A673 (cell line): ENCODE measurements at places on chromosomes 7 and 10. TPM values are rescaled to one million over a fixed set of nuclear protein-coding genes. Genes with fewer than 3 reads are reported as not detected.

DNA sequence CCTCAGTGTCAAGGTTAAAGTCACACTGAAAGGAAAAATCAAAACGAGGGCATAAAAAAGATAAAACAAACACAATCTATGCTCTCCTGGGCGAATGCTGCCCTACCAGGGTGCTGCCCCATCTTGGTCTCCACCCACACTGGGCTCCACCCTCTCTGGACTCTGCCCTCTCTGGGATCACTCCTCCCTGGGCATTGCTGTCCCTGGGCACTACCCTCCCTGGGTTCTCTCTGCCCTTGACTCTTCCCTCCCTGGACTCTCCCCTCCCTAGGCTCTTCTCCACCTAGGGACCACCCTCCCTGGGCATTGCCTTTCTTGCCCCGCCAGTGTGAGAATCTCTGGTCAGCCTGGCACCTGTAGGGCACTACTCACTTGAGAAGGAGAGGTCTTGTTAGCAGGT lies 8.6 kb downstream of the GDF2 start:
- H3K36me3 ChIP-seq, result no peaks in the 10 kb centered on the region
- no peak overlapping the region for H3K4me3 ChIP-seq
- no peaks in the 10 kb centered on the region for H3K27me3 ChIP-seq
- no peaks in the 10 kb centered on the region for H3K4me1 ChIP-seq

TAS2R41 gene
- total RNA-seq, result not detected in 2 replicates

GIMAP1 gene
- total RNA-seq, result not detected in 2 replicates

ARMC3 gene
- total RNA-seq, result not detected in 2 replicates

- H3K36me3 ChIP-seq, result no peaks in the 10 kb centered on the region
- no peak overlapping the region for H3K4me3 ChIP-seq
- DNase-seq, result no peak
Observed at GRCh38 chr7:76233538-76234281, 32.0 kb downstream of the SRRM3 start.

KCP gene
- total RNA-seq, result not detected in 2 replicates

DNA sequence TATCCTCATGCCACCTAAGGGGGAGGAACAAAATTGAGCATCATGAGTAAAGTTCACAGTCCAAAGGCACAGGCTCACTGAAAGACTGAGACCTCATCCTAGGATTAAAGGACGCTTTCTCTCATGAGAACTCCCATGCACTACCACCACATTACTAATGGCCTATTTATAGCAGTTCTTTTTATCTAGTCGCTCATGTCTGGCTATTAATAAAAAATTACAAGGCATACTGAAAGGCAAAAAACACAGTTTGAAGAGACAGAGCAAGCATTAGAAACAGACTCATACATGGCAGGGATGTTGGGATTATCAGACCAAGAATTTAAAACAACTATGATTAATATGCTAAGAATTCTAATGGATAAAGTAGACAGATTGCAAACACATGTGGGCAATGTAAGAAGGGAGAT lies 46.0 kb upstream of the CDK13 start:
- H3K27ac ChIP-seq, result no peak overlapping the region
- H3K4me1 ChIP-seq, result peaks cover 3% of the 10 kb centered on the region
- no peaks in the 10 kb centered on the region for H3K27me3 ChIP-seq
- DNase-seq, result no peak
- H3K36me3 ChIP-seq, result no peaks in the 10 kb centered on the region

FRMPD2 gene
- total RNA-seq, result not detected in 2 replicates

KLF14 gene
- total RNA-seq, result not detected in 2 replicates

TRPV5 gene
- not detected in 2 replicates for total RNA-seq

ETV1 gene
- total RNA-seq, result 60.1 and 84.1 TPM in 2 replicates

DNA sequence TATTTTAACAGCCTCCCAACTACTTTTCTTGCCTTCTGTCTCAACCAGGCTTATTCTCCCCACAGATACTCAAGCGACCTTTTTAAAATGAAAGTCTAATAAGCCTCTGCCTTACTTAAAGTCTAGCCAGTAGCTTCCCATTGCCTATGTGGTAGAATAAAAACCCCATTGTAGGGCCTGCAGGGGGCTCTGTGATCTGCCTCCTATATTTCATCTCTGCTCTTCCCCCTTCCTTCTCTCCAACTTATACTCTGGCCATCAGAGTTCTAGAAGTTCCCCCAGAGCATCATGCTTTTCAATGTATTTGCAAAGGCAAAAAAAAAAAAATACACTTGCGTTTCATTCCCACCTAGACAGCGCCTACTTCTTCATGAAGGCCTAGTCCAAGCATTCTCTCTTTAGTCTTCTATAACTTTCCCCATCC lies 167.7 kb upstream of the ADO start:
- H3K27ac ChIP-seq, result no peak overlapping the region
- no peaks in the 10 kb centered on the region for H3K36me3 ChIP-seq
- no peak overlapping the region for H3K4me3 ChIP-seq

DNA sequence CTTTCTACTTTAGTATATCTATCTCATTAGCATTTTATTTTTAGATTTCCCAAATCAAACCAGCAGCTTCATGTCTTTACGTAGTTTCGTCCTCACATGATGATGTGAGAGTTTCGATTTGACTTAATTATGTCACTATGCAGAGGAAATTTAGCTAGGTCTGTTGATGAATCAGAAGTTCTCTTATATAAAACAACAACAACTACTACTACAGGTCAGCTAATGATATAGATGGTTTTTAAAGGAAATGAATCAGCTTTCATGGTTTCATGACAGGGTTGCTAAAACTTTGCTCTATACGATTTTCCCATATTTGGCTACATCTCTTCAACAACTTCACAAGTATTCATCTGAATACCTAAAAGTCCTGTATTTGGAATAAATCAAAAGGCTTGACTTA lies 28.6 kb downstream of the JAZF1 start:
- H3K4me3 ChIP-seq, result no peak overlapping the region
- no peak for DNase-seq
- no peaks in the 10 kb centered on the region for H3K27me3 ChIP-seq
- H3K27ac ChIP-seq, result no peak overlapping the region

CYP2C19 gene
- 0.17 TPM in 1 of 2 replicates, not detected in the other for total RNA-seq

DNA sequence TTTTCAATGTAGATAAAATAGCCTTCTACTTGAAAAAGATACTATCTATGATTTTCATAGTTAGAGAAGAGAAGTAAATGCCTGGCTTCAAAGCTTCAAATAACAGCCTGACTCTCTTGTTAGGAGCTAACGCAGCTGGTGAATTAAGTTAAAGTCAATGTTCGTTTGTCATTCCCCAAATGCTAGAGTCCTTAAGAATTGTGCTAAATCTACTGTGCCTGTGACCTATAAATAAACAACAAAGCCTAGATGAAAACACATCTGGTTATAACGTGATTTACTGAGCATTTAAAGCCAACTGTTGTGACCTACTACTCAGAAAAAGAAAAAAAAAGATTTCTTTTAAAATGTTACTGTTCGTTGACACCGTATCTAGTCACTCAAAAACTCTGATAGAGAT lies 134.7 kb downstream of the POLR1F start:
- no peak overlapping the region for H3K27ac ChIP-seq
- no peaks in the 10 kb centered on the region for H3K4me1 ChIP-seq
- H3K4me3 ChIP-seq, result no peak overlapping the region
- no peak for DNase-seq

DNA sequence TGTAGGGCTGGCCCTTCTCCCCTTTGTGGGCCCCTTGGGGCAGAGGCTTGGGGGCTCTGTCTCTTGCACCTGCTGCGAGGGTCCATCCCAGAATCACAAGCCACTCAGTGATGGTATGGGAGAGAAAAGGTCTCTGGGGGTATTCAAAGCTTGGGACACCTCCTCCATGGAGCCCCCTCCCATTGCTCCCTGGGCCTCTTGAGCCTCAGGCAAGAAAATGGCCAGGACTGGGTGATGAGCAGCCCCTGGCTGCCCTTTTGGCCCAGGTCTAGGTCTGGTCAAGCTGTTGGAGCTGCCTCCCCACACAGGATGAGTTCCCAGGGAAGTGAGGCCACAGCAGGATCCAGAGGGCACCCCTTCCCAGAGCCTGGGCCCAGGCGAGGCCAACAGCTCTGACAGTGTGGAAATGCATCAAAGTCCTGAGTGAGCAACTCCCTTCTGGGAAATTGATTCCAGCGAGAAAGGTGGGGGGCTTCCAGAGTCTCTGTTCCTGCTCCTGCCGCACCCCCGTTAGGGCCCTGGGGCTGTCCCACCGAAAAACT lies 3.4 kb upstream of the MYL7 start:
- H3K27me3 ChIP-seq, result no peaks in the 10 kb centered on the region
- no peak for DNase-seq
- no peak overlapping the region for H3K27ac ChIP-seq

DNA sequence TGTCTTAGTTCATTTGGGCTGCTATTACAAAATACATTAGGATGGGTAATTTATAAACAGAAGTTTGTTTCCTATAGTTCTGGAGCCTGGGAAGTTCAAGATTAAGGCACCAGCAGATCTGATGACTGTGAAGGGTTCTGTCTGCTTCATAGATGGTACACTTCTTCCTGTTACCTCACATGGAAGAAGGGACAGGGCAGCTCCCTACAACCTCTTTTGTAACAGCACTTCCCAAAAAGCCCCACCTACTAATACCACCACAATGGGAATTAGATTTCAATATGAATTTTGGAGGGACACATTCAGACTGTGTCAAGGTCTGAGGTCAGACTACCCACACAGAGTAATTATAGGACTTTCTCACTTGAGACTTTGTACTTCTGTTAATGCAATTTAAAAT lies 260.3 kb downstream of the ARHGAP12 start:
- H3K27ac ChIP-seq, result no peak overlapping the region
- H3K36me3 ChIP-seq, result no peaks in the 10 kb centered on the region
- DNase-seq, result no peak
- H3K4me1 ChIP-seq, result peaks cover 11% of the 10 kb centered on the region
- H3K4me3 ChIP-seq, result no peak overlapping the region
- no peaks in the 10 kb centered on the region for H3K27me3 ChIP-seq

DNA sequence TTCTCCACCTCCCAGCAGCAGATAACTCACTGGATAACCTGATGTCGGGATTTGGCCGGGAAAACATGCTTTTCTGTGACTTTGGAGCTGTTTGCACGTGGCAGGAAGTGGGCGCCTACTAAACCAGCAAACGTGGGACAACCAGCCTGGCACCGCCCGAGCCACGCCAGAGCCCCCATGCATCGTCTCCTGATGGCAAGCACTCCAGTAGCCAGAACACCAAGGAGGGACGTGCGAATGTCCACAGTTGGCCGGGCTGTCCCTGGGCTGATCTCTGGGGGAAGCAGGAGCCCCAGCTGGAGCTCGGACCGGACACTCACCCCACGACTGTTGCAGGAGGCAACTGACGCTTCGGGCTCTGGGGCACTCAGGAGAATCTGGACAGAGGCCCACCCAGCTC lies 7.1 kb downstream of the ADGRA1 start:
- peaks cover 3% of the 10 kb centered on the region for H3K27me3 ChIP-seq
- H3K27ac ChIP-seq, result no peak overlapping the region
- no peak overlapping the region for H3K4me3 ChIP-seq
- no peaks in the 10 kb centered on the region for H3K36me3 ChIP-seq
- no peaks in the 10 kb centered on the region for H3K4me1 ChIP-seq

CUZD1 gene
- total RNA-seq, result 1.6 and 2.1 TPM in 2 replicates

GRCh38 chr7:79968894-79969293 lies 165.7 kb upstream of the GNAI1 start:
- no peaks in the 10 kb centered on the region for H3K36me3 ChIP-seq
- H3K27me3 ChIP-seq, result peaks cover 3% of the 10 kb centered on the region
- H3K27ac ChIP-seq, result no peak overlapping the region
- H3K4me1 ChIP-seq, result no peaks in the 10 kb centered on the region

DNA sequence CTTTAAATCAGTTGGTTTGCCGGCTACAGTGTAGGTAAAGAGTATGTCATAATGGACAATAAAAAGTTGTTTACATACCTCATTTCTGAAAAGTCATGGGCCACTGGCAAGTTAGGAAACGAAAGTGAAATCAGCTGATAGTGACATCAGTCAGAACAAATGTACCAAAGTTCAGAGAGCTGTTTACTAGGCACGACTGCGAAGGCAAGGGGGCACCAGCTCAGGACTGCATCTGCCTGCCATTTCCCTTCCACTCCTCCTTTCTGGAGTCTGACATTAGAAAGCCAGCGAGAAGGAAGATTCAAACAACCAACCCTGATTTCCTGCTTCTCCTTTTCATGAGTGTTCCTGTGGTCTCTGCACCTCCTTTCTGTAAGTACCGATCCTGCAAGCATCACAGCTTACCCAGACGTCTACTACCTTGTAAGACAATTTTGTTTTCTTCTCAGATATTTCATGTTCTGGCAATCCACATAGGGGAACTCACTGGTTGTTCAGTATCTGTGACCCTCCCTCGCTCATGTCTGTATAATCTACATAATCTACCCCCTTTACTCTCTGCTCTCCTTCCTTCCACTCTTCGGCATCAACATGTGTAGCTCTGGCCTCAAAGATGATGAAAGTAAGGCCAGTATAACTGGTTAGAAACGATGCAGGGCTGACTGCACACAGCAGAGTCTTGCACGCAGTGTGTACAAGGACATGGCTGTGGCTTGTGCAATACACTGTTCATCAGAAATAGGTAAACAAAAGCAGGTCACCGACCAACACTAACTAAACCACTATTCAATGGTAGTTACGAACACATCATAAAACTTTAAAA lies at the start of gene TMEM140:
TSS of gene TMEM140 (plus strand) at position 174 of the 823 bp plus-strand sequence. CDS start 16,370 bp downstream, outside the sequence.
- H3K4me3 ChIP-seq, result no peak within 1 kb of the TSS
- H3K27ac ChIP-seq, result no peak within 1 kb of the TSS
- DNase-seq, result no peak

PPP1R3C gene
- 2.1 and 2.7 TPM in 2 replicates for total RNA-seq

HOXA9 gene
- total RNA-seq, result not detected in 2 replicates

OR6B1 gene
- total RNA-seq, result not detected in 2 replicates

DNA sequence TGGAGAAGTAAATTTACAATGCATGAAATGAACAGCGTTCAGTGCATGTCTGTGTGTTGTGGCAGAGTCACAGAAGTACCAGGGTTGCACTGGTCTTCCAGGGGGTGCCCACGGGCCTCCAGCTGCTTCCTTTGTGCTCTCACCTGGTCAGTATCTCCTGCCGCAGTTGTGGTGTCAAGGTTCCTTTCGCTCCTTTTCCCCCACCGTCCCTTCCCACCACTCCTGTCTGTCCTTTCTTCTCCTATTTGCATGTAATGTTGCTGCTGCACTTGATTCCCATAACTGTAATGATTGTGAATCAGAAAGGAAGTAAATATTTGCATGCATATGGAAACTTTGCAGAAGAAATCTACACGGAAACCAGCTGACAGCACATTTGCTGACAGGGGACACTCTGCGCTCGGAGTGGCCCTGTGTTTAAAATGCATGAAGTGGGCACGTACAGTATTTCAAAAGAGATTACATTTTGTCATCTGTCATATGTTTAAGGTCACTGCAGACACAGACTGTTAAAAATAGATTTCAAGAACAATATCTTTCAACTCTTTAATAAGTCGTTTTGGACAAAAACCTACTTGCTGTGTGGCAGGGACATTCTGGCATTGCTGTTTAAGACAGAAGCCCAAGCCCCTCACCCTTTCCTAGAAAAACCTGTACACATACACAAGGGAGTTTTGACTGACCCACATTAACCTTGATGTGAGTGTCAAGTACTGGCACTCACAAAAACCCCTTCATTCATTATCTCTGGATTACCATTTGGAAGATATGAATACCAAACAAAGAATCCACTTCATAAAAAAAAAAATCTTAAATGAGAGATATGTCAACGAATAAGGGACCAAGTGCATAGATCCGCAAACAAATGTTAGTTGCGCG lies 336.7 kb upstream of the KLF6 start:
- no peaks in the 10 kb centered on the region for H3K4me1 ChIP-seq
- H3K4me3 ChIP-seq, result no peak overlapping the region
- H3K27me3 ChIP-seq, result no peaks in the 10 kb centered on the region
- no peak overlapping the region for H3K27ac ChIP-seq
- no peaks in the 10 kb centered on the region for H3K36me3 ChIP-seq
